NCI-H345 (cell line): ENCODE measurements at places on chromosomes 2 and 18.

- peak; percentile 50 for DNase-seq
Observed at GRCh38 chr2:176128172-176128981, 1.1 kb upstream of the HOXD8 start.

- DNase-seq = no peak
Observed at GRCh38 chr18:61883547-61883946, 9.3 kb downstream of the RNF152 start.

- no peak for DNase-seq
Observed at GRCh38 chr2:216634370-216635148, 1.3 kb downstream of the IGFBP2 start.

GRCh38 chr2:212832211-212833195 is 293.9 kb upstream of the ERBB4 start:
- no peak for DNase-seq

GRCh38 chr2:85534099-85534498 is 4.9 kb upstream of the MAT2A start:
- DNase-seq = no peak

DNA sequence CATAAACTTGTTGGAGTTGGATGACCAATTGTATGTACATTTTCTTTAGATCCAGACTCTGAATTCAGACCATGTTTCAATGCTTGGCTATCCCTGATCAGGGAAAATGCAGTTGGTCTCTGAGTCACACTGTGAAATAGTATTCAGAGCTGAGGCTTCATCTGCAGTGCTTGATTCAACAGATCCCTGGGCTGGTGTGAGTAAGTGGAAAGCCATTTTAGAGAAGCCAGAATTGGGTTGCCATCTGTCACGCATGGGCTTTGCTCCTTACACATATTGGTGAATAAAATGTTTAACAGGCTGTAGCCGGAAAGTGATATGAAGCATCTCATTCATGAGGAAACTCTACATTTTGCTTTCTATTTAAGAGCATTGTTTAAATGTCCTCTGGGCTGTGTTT is 50.0 kb upstream of the ACYP2 start:
- no peak for DNase-seq

DNA sequence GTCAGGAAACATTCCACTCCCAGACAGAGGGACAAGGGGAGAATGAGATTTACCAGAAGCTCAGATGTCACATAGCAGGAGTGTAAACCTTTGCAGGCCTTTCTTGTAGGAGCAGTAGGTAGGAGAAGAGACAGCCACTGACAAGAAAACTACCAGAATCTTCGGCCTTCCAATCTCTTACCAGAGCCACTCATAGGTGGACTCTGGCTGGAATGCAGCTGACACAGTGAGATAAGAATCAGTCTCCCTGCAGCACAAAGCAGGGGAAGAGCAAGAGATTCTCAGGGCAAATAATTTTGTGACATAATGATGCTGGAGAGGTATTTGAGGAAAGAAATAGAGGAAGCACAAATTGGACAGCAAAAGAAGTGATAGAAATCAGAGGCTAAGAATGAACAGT is 1534.5 kb downstream of the DPP10 start:
- no peak for DNase-seq

- DNase-seq = no peak
Observed at GRCh38 chr2:164151522-164151921, 415.7 kb upstream of the FIGN start.

- DNase-seq = peak; percentile 28
Observed at GRCh38 chr2:96888072-96889011, 18.5 kb upstream of the SEMA4C start.

DNA sequence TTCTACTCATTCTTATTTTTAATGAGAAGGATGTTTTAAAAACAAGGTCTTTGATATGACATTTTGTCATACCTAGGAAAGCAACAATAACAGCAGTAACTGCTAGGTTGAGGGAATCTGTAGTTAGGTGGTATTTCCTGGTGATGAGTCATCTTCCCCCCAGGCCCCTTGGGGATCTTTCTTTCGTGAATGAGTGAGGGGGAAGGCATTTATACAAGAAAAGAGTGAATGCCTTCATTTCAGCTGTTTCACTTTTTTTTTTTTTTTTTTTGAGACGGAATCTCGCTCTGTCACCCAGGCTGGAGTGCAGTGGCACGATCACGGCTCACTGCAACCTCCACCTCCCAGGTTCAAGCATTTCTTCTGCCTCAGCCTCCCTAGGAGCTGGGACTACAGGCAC is 108.6 kb downstream of the MAP4K4 start:
- no peak for DNase-seq

- no peak for DNase-seq
Observed at GRCh38 chr2:46871976-46872381, 43.6 kb downstream of the MCFD2 start.

GRCh38 chr2:57491213-57491612 is 555.4 kb upstream of the VRK2 start:
- no peak for DNase-seq

- no peak for DNase-seq
Observed at GRCh38 chr2:233919938-233920337, 2.8 kb downstream of the TRPM8 start.

DNA sequence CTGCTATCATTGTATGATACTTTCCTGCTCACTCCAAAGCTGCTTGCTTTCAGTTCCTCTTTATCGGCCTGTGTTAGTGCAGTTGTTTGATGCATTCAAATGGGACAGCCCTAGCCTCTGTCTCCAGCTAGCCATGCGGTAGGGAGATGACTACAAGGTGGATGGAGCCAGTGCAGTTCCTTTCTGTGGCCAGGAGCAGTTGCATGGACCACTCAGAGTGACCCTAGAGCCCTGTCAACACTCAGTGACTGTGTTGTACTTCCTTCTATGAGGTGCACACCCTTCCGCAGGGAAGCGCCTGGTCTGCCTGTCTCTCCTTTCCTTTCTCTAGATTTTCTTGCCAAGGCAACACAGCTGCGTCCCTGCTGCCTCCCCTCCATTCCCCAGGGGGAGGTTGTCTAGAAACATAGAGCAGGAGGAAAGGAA is 33.8 kb downstream of the KCNS3 start:
- DNase-seq = no peak

DNA sequence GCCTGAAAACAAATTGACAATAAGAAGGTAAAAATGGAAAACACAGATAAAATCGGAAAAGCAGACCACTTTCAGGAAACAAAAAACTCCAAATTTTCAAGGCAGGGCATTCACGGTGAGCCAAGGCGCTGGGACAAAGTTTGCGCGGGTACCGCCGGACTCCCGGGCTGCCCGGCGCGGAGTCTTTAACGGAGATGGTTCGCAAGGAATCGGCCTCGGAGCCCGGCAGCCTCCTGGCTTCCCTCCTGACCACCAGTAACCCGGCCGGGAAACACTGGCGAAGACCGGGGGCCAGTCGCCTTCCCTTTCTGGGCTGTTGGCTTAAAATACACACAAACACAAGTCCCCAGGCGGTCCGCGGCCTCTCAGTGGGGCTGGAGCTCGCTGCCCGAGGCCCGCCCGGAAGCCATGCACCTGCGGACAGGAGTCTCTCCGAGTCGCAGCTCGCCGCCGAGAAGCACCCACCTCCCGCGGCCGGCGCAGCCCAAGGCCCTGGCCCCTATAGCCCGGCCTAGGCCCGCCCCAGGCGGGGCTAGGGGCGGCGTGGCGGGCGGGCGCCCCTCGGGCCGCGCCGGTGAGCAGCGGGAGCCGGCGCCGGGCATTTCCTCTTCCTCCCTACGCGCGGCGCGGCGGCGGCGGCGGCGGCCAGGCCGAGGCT is 622 bp upstream of the KCMF1 start:
- DNase-seq = peak; percentile 65

DNA sequence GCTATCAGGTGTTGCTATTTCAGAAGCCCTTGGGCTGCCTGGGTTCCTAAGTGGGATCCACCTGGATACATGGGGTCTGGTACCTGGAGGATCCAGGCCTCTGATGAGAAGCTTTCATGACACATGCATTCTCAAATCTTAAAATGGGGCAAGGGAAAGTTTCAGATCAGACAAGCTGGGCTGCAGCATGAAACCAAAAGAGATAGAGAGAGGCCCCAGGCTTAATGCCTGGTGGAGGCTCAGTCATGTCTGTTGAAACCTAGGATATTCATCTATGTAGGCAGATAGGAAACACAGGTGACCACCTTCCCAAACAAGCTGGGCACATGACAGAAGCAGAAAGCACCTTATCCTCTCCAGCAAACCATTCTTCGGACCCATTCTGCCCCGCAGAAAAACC is 18.8 kb upstream of the PLB1 start:
- DNase-seq = no peak

DNA sequence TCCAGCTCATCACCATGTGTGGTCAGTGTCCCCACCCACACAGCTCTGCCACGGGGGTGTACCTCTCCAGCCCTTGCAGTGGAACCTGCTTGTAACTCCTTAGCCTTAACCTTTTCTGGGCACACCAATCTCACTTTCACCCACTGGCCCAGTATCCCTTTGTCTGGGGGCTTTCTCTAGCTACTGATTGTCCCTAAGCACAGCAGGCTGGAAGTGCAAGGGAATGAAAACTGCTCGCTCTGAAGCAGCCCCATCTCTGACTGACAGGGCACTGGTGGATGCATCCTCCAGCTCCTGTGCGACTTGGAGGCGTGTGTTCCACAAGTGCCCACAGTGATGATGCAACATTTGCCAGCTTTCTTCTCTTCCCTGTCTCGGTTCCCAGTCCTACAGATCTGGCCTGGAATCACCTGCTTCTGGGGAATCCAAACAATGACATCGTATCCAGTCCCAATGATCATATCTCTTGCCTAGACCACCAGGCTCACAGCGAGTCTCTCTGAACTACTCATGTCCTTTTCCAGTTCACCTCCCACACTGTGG is 33.6 kb downstream of the SCTR start:
- DNase-seq = no peak

GRCh38 chr2:183186296-183186695 is 62.1 kb downstream of the NUP35 start:
- DNase-seq = no peak

DNA sequence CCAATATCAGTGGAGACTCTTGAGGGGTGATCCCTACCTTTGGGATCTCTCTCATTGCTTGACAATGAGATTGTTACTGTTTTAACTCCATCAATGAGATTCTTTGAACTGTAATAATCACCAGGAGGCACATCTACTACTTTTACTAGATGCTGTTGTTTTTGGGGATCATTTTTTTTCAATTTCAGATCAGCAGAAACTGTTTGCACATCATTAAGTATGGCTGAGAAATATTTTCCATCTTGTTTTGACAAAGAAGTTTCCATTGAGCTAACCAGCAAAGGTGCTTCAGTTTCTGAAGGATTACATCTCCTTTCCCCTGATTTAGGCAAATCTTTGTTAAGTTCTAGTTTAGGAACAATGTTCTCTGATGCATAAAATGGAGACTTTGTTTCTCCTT is 54.8 kb upstream of the SLC4A10 start:
- DNase-seq = no peak

DNA sequence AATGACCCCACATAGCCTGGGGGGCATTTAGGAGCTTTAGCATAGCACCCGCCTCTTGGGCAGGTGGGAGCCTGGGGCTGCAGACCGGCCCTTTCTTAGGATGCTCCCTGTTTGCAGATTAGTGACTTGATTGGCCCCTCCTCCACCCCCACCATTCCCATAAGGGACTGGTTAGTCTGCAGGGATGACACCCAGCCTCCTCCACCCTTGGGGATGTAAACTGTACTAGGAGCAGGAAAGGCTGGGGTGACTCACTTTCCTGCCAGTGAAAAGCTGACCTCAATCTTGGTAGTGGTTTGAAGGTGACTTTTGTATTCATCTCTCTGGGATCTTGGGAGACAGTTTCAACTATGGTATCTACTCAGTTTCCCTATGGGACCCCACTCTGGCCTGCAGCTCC is 24.2 kb downstream of the CTIF start:
- DNase-seq = no peak

DNA sequence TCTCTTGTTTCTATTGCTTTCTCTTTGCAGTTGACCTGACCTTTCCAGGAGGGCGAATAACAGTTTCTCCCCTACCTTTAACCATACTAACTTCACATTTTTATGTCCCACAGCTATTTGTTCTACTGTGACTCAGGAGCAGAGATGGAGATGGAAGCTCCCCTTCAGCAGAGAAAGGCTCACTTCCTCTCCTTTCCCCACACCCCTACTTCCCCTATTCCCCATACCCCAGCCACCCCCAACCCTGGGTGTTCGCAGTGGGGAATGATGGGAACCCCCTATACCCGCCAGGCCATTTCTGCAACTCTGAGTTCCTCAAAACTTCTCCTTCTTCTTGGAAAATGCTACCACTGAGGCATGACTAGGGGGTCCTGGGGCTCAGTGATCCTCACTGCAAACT is 285.4 kb upstream of the MGAT5 start:
- no peak for DNase-seq

GRCh38 chr18:8623549-8624106 is 14.4 kb downstream of the RAB12 start:
- peak; percentile 8 for DNase-seq

GRCh38 chr2:128390991-128391630 is 72.4 kb upstream of the HS6ST1 start:
- no peak for DNase-seq

- no peak for DNase-seq
Observed at GRCh38 chr2:153455403-153455802, 23.2 kb downstream of the RPRM start.

DNA sequence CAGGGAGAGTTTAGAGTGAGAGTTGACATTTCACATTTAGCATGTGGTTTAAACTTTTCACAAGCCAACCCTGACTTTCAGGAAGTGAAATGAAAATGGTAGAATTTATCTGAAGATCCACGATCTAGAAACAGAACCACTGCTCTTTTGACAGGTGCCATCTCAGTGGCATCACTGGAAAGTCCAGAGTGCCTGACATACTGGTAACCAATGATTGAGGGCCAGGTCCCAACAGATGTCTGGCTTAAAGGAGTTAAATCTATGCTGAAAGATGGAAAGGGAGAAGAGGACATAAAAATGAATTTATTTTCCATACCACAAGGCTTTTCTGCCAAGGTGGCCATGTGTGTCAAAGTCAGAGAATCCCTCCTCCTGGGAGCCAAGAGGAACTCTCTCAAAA is 2.7 kb downstream of the IL36G start:
- DNase-seq = no peak

DNA sequence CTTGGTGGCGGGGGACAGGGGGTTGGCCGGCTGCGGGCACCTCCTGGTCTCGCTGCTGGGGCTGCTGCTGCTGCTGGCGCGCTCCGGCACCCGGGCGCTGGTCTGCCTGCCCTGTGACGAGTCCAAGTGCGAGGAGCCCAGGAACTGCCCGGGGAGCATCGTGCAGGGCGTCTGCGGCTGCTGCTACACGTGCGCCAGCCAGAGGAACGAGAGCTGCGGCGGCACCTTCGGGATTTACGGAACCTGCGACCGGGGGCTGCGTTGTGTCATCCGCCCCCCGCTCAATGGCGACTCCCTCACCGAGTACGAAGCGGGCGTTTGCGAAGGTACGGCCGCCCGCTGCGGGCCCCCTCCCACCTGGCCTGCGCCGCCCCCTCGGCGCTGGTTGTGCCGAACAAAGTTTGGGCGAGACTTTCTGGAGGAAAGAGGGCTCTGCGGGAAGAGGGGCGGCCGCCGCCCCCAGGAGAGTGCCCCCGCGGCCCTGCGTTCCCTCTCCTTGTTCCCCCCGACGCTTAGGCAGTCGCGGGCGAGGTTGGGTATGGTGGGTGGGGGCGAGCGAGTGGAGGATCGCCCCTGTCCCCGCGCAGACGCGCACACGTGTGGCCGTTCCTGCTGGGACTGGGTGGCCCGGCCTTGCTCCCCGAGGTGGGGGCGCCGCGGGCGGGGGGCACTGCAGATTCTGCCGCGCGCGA is 866 bp downstream of the CRIM1 start:
- DNase-seq = peak; percentile 37

- no peak for DNase-seq
Observed at GRCh38 chr2:27249891-27250651, 12.8 kb downstream of the SLC30A3 start.
